Motor neuron (in vitro differentiated cells): ENCODE measurements at places on chromosomes 12 and 14. TPM values are rescaled to one million over a fixed set of nuclear protein-coding genes. Genes with fewer than 3 reads are reported as not detected.
A peak's percentile ranks its signal among the peaks of the same experiment; 100 is the strongest.

DNA sequence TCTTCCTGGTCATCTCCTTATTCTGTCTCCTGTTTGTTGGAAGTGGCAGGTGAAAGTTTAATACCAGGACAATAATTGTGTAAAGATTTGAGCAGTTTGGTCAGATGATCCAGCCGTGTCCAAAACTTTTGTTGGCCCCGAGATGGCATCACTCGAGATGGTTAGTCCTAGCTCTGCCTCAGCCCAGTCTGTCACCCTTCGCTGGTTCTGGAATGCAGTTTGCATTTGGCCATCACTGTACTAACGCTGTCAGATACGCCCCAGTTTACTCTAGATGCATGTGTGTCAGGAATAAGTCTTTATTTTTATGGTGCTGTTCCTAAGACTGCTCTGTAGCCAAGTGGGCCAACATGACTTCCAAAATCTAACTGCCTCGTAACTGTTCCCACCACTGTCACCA, 79.6 kb downstream of the MOK start:
- ATAC-seq: no peak

- ATAC-seq: peak; percentile 21
These were observed 42.0 kb downstream of the GPHB5 start for GRCh38 chr14:63276492-63277342.

- peak; percentile 65 for ATAC-seq
These were observed 119.5 kb downstream of the ANO4 start for GRCh38 chr12:100913872-100914592.

GRCh38 chr12:18145924-18146323, 55.9 kb upstream of the RERGL start:
- no peak for ATAC-seq

- ATAC-seq: no peak
These were observed 29.7 kb downstream of the R3HDM2 start for GRCh38 chr12:57401165-57401564.

MIP gene
- total RNA-seq: 0.16 and 0.44 TPM in 2 replicates

KLRB1 gene
- total RNA-seq: not detected in 2 replicates

- peak; percentile 45 for ATAC-seq
These were observed 16.1 kb downstream of the PIGH start for GRCh38 chr14:67583711-67584644.

CNTN1 gene
- total RNA-seq: 53.8 and 54.1 TPM in 2 replicates

DNA sequence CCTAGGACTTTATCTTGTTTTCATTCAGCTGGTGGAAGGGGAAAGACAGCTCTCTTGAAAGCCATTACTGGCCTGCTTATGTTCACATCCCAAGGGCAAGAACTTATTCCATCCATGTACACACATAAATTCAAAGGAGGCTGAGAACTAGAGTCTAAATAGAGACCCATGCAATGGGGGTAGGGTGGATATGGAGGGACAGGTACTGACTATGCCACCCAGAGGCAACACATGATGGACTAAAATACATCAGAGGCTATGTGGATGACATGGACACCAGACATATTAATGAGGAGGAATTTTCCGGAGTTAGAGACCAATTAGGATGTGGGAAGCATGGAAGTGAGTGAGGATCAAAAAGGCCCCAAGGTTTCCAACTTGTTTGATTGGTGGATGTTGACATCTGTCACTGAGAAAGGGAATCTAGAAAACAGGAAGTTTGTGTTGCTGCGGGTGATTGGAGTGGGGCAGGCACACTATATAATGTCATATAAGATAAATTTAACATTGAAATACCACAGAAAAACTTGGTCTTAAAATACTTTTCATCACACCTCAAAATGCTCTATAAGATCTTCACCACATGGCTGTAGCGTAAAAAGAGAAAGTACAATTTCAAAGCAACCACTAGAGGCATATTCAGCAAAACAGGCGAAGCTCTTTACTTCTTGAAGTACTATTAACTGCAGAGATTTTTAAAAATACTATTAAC, 130.4 kb downstream of the GRIP1 start:
- no peak for ATAC-seq

GRCh38 chr14:59964251-59965007, 44.5 kb downstream of the LRRC9 start:
- ATAC-seq: peak; percentile 31

SYNE3 gene
- total RNA-seq: 0.49 and 0.81 TPM in 2 replicates

GRCh38 chr12:90940872-90941499, 14.0 kb downstream of the CCER1 start:
- no peak for ATAC-seq
